Fibroblast of skin of abdomen (primary cell): ENCODE measurements at places on chromosomes 4 and X.

- no peak for DNase-seq
These were observed 60.7 kb upstream of the HELT start for GRCh38 chr4:184957446-184958115.

DNA sequence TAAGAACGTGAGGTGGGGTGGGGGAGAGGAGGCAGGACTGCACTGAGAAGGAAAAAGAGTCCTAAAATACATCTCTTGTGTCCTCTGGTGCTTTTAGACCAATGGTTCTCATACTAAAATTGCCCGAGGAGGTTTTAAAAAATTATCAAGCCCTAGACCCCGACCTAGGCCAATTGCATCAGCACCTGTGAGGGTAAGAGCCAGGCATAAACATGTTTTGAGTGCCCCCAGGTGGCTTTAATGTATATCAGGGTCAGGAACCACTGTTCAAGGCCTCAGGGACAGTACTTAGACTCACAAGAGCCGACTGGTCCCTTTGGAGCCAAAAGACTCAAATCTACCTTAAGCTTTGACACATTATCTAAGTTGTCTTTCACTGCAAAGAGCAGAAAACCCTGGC is 37.5 kb upstream of the TMEM150C start:
- no peak for DNase-seq

- DNase-seq: no peak
These were observed 733 bp upstream of the G3BP2 start for GRCh38 chr4:75673959-75674328.

DNA sequence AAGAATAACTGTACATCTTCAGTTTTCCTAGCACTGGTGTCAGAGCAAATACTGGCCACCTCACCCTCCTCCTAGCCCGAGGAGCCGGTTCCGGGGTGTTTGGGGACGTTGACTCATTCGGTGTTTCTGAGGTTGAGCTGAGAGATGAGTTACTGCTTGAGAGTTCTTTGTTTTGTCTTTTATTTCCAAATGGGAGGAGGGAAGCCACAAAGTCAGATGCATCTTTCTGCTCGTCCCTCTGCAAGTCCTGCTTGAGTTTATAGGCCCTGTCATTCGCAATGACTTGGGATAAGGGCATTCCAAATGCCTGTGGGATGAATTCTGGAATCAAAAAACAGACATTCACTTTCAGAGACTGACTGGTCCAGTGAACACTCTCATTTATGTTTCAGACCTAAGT is 77.5 kb downstream of the HCCS start:
- peak; percentile 73 for DNase-seq

- no peak for DNase-seq
These were observed 133.1 kb downstream of the AFAP1 start for GRCh38 chr4:7806338-7807090.

GRCh38 chr4:71110499-71110898 is 117.0 kb downstream of the DCK start:
- DNase-seq: no peak

DNA sequence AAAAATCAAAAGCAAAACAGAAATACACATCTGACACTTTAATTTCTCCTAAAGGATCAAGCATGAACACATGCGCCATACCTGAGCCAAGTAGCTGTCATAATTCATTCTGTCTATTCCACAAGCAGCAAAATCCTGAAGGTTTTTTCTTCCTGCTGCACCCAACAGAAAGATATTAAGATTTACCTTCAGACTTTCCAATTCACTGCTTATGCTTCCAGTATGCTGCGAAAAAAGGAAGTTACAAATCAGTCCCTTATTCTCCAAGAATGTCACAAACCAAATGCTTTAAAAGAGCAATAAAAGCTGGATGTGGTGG is 29.2 kb upstream of the FGFBP2 start:
- DNase-seq: peak; percentile 8

GRCh38 chr4:2798399-2799223 is 5.7 kb downstream of the SH3BP2 start:
- no peak for DNase-seq

GRCh38 chr4:173317004-173317403 is 17.2 kb downstream of the HMGB2 start:
- no peak for DNase-seq

- no peak for DNase-seq
These were observed 1054.2 kb downstream of the ARAP2 start for GRCh38 chr4:35189988-35190613.

- DNase-seq: peak; percentile 15
These were observed 34.3 kb downstream of the ZNF330 start for GRCh38 chr4:141255016-141255415.

- DNase-seq: no peak
These were observed 10.7 kb downstream of the SLC39A8 start for GRCh38 chr4:102334624-102335023.

DNA sequence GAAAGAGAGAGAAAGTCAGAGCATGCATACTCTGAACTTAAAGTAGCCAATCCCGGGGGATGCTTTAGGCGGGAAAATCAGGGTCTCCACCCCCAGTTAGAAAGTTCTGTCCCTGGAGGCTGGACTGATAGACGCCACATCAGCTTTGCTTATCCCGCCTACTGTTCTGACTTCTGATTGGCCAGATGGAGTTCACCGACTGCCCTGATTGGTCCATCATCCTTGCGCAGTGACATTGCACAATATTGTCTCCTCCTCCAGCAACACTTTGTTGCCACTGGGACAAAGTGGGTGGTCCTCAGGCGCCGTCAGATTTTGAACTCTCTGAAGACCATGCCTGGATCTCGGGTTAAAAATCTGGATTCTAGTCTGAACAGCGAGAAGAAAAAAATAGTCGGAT is 50.3 kb downstream of the SSX3 start:
- DNase-seq: no peak

DNA sequence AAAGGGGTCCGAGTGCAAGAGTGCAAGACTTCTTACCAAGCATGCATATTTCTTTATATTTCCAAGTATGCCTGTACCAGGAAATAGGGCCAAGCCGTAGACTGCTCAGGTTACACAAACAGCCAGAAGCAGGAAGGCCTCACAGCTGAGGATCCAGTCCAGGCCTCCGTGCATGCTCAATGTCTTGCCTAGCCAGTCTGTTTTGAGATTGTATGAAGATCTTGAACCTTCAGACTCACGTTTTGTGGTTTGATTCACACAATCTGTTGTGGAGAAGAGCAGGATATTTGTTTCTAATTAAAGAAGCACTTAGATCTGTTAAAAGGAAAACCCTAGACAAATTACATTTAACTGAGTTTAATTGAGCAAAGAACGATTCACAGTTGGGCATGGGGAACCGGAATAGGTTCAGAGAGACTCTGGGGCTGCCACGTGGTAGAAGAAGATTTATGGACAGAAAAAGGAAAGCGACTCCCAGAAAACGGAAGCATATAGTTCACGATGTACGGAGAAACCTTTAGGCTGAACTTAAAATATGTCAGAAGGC is 1.2 kb downstream of the MGST2 start:
- DNase-seq: peak; percentile 64

GRCh38 chrX:109199726-109200125 is 282.2 kb downstream of the GUCY2F start:
- DNase-seq: peak; percentile 53

DNA sequence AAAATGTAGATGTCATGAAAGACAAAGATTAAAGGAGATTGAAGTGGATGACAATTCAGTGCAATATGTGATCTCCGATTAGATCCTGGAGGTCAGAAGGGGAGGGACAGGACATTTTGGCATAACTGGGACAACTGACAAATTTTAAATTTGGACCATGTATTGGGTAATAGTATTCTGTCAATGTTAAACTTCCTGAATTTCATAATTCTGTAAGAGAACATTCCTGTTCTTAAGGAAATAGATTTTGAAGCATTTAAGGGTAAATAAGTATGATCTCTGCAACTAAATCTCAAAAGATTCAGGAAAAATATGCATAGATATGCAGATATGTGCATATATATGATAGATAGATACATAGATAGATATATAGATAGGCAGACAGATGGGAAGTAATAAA is 11.0 kb downstream of the ODAPH start:
- DNase-seq: no peak

- no peak for DNase-seq
These were observed 468 bp upstream of the MAGEA4 start for GRCh38 chrX:151912221-151912620.

- DNase-seq: peak; percentile 12
These were observed 85.2 kb downstream of the ACOX3 start for GRCh38 chr4:8355306-8355705.

DNA sequence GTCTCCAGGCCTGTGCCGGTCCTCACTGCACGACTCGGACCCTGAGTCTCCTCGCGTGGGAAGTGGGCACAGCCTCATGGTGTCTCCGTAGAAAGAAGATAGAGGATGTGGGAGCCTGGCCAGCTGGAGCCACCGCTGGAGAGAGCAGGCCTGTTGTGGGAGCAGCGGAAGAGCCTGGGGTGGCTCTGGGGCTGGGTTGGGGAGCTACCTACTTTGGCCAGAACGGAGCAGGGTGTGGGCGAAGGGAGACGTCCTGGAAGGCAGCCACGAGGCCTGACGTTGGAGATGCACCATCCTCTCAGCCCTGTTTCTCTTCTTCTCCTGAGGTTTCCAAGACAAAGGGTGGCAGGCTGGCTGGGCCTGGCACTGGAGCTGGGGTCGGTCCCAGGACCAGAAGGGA is 93.8 kb downstream of the SORCS2 start:
- no peak for DNase-seq

DNA sequence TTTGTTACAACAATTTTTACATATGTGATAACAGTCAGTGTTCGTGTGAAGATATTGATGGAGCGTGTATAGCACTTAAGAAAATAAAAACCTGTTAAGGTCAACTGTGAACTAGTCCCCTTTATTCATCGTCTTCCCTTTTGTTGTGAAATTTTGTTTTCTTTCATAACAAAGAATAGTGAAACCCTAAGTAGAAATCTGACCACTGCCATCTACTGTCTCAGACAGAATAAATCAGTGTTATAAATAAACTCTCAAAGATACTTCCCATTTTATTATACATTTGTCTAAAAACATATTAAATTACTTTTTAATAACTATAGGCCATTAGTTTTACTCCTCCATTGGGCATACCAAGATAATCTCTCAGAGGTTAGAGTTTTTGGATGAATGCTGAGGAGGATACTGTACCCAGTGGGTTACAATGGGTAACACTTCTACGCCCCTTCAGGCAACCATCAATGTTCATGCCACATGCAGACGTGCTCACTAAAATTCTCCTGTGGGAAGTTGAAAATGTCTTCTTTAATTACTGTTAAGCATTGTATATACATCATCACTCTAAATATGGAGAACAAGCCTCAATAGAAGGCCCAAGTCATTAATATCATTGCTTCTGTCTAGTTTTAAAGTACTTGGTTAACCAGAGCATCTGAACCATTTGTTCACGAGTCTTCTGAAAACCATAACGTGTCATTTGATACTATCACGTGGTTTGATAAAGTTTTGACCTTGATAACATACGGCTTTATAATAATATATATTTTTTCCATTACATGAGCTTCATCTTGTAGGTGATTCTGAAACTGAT is 171.2 kb downstream of the TMA16 start:
- DNase-seq: no peak

DNA sequence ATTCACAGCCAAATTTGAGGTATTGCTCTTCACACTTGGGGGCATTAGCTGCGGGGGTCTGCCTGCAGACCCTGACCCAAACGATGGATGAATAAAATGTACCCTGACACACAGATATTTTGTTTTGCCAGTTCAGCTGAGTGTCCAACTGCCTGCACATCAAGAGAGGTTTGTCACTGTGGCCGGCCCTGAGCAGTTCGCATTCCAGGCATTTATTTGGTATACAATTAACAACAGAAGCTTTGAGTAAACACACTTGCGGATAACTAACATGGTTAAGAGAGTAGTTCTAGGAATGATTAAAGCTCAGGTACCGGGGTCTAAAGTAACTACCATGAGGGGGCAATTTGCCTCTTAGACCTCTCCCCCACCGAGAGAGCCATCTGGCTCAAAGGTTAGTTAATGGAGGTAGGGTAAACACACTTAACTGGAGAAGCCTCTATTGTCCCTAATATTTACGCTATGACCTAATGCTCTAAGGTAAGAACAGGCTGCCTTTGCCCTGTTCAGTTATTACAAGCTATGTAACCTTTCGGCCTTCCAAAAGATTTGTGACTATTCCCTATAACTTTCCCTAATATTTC is 162.0 kb downstream of the SNCA start:
- DNase-seq: no peak

- no peak for DNase-seq
These were observed 158.4 kb downstream of the INPP4B start for GRCh38 chr4:142687547-142688275.

- peak; percentile 4 for DNase-seq
These were observed 67.2 kb downstream of the INPP4B start for GRCh38 chr4:142778900-142779299.

GRCh38 chr4:120418146-120418545 is 351.5 kb upstream of the MAD2L1 start:
- DNase-seq: no peak

DNA sequence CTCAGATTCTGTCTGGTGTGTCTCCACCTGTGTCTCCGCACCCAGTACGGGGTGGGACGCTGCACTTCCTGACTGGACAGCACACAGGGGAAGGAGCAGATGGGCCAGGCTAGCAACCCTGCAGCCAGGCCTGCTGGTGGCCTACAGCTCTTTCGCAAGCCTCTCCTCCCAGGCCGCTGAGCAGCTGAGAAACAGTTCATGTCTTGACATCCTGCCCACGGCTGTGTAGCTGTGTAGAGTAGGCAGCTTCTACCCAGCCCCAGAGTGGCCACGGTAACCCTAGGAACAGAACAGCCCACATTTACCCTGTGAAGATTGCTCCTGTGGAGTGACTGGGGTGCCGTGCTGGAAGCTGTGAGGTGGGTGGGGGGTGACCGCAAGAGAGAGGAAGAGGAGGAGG is 38.9 kb downstream of the CCNQ start:
- no peak for DNase-seq

DNA sequence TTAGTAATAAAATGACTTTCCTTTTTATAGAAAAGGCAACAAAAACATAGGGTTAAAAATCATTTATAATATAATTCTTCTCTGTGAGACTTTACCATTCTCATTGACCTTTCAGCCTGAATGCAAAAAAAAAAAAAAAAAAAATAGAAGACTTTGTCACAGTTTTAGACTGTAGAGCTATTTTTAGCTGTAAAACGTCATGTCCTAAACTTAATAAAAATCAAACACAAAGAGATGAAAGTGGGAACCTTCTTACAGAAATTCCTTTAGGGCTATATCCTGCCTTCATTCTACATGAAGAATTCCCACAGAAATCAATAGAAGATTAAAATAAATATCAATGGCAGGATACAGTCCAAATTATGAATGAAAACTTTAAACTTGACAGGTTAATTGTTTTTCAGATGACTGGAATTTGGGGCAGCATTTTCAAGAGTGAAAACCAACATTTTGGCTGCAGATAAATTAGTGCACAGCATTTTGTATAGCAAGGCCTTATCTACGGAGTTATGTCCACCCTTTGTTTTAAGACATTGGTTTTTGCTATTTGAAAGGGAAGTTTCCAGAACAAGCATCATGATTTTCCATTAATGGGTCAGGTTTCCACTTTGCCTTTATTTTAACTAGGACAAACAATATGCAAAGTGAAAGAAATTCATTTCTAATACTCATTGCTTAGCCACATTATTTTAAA is 219.5 kb downstream of the SPCS3 start:
- DNase-seq: no peak

DNA sequence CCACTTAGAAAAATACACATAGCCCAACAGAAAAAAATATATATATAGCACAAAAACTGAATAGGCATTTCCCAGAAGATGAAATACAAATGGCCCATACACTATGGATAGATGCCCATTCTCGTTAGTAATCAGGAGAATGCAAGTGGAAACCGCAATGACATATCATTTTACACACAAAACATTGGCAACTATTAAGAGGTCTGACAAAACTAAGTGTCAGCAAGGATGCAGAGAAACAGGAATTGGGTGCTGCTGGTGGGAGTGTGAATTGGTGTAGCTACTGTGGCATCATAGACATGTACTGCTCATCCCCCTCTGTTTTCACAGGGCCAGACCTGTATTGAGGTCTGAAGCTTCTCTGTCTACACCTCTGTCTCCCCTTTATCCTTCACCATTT is 320.0 kb downstream of the IDS start:
- no peak for DNase-seq
